ENCODE measurements at places on chromosomes 5 and 9.

GRCh38 chr5:11386398-11386797 is 517.8 kb downstream of the CTNND2 start:
- no peak for DNase-seq

- no peak for DNase-seq
Observed at GRCh38 chr9:91328186-91328585, 33.5 kb downstream of the AUH start.

GRCh38 chr9:134069480-134070399 is 1.9 kb upstream of the BRD3 start:
- no peak for DNase-seq

DNA sequence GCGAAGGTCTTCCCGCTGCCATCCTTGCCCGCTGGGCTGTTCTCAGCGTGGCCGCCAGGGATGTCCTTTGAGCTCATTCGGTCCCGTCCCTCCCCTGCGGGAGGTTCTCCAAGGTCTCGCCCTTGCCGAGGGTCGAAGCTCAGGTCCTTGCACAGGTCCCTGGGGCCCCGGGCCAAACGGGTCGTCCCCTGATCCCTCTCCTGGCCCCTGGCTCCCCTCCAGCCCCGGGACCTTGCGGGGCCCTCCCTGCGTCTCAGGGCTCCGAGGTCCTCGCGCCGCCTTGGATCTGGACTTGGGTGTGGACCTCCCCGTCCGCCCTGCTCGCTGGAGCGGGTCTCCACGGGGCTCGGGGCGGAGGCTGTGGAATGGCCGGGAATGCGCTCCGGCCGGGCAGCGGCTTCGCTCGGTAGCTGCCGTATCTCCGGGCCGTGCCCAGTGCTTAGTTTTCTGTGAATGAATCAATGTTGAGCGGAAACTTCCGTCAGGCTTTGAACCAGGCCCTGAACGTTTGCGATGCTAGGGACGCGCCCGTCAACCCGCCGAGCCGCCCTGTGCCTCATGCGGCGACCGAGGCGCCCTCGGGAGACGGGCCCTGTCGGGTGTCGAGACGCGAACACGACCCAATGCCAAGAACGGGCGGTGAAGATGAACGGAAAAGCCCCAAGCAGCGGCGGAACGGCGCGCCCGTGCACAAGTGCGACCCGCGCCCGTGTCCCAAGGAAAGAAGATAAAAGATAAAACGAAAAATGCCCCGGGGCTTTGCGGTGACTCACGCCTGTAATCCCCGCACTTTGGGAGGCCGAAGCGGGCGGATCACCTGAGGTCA is 780 bp downstream of the RNU6ATAC start:
- DNase-seq = no peak

DNA sequence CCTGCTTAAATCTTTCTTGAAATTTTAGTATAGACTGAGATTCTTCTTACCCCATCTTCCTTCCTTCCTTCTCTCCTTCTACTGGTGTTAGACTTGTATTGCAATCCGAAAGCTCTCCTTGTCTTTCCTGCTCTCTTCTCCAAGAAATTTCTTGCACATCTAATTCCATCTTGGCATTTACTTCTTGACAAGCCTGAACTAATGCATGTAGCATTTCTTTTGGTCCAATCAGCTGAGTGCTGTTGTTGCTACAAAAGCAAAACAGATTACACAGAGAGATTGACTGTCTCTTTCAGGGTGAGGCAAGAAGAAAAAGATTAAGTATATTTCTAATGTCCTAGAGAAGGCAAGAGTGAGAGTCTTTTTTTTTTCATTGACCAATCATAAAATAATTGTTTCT is 51.6 kb upstream of the MAP1B start:
- DNase-seq = no peak

DNA sequence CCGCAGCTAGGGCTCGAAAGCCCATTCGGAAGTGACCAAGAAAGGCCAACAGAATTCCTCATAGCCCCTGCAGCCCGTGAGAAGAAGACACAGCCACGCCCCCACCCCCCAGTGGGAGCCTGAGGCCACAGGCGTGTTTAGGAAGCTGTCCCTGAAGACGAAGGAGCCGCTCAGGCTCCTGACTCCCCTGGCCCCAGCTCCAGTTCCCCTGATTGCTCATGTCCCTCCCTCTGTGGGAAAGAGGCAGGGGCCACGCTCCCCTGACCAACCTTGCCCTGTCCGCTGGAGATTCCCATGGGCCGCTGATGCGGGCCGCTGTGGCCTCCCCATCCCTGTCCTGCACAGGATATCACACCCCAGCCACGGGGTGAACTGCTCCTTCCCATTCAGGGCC is 13.6 kb downstream of the ROPN1L start:
- no peak for DNase-seq

- no peak for DNase-seq
Observed at GRCh38 chr9:6845880-6846279, 88.1 kb downstream of the KDM4C start.

- DNase-seq = no peak
Observed at GRCh38 chr9:133552236-133552635, 17.7 kb downstream of the ADAMTSL2 start.

GRCh38 chr5:150190503-150190979 is 679 bp downstream of the SLC6A7 start:
- no peak for DNase-seq

- no peak for DNase-seq
Observed at GRCh38 chr5:113087976-113088514, 111.4 kb downstream of the DCP2 start.
